Activated gamma-delta T cell treated with anti-CD3 and anti-CD28 coated beads, Interleukin-2, amount 50 U/mL, for 16 hours (primary cell): ENCODE measurements at places on chromosomes 4 and X.

DNA sequence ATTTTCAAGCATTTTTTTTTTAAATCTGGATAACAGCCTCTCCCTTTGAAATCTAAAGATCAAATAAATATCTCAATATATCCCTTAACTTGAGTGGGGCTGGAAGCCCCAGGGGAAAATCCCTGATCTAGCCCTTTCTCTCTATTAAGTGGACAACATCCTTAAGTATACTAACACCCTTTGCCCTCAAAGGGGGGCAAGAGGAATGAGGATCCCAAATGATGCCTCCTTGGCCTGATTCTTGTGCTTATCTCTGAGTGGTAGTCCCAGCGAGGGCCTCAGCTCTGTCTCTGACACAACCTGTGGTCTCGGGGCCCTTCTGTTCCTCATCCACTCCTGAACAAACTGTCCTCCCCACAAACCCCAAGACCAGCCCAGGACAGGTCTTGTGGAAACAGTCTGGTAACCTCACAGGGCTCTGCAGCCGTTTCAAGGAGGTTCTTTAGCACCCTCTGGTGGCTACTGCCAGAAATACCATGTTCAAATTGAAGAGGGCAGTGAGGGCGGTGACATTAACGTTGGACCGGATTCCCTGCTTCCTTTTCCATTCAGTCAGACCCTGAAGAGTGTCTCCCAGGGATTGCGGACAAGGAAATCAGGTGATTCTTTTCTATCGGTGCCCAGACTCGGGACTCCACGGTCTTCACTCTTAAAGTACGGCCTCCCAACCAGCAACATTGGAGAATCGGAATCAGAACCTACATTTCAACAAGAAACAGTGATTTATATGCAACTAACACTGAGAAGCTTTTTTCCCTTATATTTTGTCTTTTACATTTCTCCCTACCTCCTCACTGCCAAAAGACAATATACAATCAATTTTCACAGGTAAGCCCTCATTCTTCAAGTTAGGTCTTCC is 13.0 kb downstream of the CXCL13 start:
- peak; percentile 52 for DNase-seq

DNA sequence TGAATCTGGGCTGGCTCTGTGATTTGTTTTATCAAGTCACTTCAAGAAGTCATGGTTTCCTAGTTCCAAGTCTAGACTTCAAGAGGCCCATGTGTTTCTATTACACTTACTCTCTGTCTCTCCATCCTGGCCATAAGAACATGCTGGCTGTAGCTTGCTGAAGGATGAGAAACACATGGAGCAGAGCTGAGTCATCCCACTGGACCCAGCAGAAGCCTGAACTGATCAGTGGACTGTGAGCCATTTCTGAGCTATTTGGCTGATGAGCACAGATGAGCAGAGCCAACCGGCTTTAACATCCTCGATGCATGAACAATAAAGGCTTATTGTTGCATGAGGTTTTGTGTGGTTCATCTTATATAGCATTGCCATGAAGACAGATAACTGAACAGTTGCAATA is 290.6 kb upstream of the BOD1L1 start:
- DNase-seq, result no peak

DNA sequence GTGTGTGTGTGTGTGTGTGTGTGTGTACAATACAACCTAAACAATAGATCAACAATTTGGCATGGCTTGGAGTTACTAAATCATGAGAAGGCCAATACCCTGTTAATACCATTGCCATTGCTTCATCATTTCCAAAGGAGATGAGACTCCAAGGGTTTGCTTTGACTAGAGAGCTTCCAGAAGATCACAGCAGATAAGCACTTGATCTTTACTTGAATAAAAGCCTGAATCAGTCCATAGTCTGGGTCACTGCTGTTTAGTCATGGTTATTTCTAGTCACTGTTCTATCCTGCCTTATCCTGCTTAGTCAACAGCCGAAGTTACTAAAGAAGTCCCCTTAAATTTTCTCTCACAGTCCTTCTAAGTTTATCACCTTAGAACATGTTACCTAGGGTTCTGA is 58.2 kb downstream of the RAB40AL start:
- no peak for DNase-seq

GRCh38 chr4:127309369-127310102 is 323.2 kb upstream of the INTU start:
- DNase-seq, result no peak

GRCh38 chr4:86972997-86973396 is 38.2 kb downstream of the AFF1 start:
- DNase-seq, result no peak
